CD4-positive, alpha-beta memory T cell (primary cell): ENCODE measurements at places on chromosomes 3 and 15.
A peak's percentile ranks its signal among the peaks of the same experiment; 100 is the strongest.

- DNase-seq, result no peak
Measured at GRCh38 chr15:89812011-89812846, 2.4 kb downstream of the ANPEP start.

GRCh38 chr3:155843569-155843968 lies 10.7 kb downstream of the SLC33A1 start:
- no peak for DNase-seq

GRCh38 chr3:193190146-193190786 lies 50.8 kb upstream of the PLAAT1 start:
- DNase-seq, result no peak

DNA sequence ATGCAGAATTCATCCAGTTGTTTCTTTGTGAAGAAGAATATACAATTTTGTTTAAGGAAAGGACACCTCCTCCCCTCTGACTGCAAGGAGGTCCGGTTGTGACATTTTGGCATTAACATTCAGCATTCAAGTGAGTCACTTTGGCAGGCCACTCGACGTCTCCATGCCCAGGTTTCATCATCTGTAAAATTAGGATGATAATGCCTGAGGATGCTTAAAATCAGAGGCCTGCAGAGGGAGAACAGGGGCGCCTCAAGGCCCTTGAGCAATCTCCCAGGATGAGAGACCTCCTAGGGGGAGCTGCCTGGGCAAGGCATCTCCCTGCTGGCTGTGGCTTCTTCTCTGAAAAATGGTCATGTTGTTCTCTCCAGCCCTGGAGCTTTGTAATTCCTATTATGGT lies 236.0 kb downstream of the CACNA2D3 start:
- DNase-seq, result no peak

DNA sequence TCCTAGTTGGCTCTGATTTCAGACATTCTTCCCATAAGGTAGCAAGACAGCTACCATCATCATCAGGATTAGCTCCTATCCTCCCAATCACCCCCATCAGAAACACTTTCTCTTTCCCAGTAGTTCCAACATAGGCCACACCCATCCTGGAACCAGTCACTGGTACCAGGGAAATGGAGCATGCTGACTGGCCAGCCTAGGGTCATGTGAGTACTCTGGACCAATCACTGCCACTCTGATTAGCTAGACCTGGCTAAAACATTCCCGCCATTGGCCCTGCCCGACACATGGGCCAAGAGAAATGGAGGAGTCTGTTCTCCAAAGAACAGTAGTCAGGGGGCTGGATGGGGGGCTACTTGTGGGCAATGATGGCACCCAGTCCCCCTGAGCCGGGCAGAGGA lies 12.4 kb downstream of the EFCC1 start:
- DNase-seq, result no peak

DNA sequence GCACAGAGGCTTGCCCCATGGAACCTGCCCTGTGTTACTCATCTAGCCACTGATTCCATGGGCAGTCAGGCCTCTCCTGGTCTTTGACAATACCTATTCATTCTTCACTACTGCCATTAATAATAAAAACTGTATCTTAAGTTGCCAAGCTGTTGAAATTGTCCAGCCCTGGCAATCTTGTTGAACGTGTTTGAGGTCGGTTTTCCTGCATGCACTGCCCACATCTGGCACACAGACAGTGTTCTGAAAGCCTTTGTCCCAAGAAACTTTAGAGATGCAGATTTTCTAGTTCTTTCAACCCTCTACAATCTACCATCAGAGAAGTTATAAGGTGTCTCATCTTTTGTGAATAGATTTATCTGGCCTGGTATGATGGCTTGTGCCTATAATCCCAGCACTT lies 567.2 kb upstream of the NECTIN3 start:
- DNase-seq, result no peak

DNA sequence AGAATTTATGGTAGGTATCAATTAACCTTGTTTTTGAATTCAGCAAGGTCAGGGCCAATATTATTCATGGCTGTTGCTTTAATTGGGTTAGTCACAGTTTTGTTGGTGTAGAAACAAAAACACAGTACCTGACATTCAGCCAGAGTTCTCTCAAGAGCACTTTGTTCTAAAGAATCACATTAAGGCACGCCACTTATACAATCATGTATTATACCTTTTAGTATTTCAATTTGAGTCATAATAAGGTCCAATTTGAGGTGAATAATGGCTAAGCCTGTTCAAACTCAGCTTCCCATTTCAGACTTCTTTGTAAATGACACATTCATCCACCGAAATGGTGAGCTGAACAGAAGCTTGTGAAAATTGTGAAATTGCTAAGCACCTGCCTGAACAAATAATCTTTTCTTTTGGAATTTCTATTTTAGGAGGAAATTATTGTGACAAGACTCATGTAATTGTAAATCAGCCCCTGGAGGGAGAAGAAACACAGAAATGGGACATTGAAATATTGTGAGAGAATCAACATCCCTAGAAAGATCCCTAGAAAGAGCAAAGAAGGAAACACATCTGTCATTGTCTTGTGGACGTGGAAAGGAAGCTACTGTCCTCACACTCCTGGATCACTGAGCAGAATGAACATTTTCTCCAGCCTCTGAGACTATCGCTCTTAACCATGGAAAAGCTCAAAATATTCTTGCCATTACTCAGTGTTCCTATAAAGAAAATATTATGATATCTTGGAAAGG lies 29.3 kb downstream of the RIOX2 start:
- DNase-seq, result no peak

GRCh38 chr3:42263354-42264346 lies 2.3 kb downstream of the CCK start:
- DNase-seq, result no peak

DNA sequence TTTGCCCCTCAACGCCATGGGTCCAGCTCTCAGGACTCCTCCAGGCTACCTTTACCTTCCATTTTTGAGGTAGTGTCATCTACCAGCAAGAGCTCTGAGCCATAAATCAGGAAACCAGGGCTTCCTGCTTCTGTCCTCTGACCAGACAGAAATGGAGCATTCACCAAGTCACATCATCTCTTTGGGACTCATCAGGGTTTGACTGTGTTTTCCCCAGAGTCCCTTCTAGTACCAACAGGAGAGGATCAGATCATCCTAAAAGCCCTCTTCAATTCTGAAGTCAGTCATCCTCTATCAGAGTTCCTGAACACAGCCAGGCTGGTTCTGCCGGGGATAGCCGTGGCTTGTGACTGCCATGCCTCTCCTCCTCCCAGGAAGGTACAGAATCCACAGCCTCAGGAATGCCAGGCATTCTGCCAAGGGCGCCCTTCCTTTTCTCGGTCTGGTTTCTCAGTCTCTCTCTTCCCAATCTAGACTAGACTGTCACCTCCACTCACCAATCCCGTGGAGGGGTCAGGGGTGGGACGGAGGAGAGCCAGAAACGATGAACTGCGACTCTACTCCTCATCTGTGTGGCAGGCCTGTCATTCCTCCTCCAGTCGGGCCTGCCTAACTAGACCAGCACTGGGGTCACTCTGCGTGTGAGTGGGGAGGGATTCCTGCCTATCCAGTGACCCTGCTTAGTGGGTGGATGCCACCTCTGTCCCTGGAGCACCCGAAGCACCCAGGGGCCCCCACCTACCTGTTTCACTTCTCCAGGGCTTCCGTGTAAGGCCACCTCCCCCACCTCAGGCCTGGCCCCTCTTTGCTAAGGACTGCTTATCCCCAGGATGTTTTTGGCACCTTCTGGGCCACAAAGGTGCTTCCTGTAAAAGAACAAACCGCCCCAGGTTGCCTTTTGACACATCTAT lies 30.9 kb downstream of the CCNL1 start:
- DNase-seq, result peak; percentile 69
